Globus pallidus (tissue), 1 donor: ENCODE measurements at places on chromosomes 3 and 15.

DNA sequence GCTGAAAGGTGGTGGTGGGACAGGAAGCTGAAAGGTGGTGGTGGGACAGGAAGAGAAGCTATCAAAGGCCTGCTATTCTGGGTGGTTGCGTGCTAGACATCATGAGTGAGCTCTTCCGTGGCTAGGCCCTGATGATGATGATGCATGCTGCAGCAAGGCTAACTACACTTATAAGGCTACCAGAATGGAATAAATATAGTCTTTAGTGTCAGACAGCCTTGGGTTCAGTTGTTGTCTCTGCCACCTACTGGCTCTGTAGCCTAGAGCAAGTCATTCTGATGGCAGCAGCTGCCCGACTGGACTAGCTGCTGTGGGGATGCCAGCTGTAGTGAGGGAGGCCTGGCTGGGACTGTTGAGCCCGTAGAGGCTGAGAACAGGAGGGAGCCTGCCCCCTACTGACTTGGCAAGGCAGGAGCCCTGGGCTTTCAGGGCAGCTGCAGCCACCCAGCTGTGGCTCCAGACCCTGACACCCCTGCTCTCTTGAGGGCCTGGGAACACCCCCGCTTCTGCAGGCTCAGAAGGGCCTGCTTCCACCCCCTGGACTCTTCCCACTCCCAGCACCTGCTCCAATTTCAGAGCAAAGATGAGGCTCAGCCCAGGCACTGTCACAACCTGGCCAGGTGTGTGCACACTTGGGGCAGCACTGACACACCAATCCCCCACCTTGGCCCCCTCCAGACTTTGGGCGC, 21.4 kb upstream of the ZBED2 start:
- no peak for DNase-seq

GRCh38 chr3:141372656-141373055, 4.4 kb downstream of the ZBTB38 start:
- DNase-seq: no peak

- DNase-seq: no peak
Measured at GRCh38 chr3:175383813-175384212, 524.7 kb downstream of the NAALADL2 start.

- no peak for DNase-seq
Measured at GRCh38 chr3:99892332-99892731, 74.7 kb downstream of the CMSS1 start.

DNA sequence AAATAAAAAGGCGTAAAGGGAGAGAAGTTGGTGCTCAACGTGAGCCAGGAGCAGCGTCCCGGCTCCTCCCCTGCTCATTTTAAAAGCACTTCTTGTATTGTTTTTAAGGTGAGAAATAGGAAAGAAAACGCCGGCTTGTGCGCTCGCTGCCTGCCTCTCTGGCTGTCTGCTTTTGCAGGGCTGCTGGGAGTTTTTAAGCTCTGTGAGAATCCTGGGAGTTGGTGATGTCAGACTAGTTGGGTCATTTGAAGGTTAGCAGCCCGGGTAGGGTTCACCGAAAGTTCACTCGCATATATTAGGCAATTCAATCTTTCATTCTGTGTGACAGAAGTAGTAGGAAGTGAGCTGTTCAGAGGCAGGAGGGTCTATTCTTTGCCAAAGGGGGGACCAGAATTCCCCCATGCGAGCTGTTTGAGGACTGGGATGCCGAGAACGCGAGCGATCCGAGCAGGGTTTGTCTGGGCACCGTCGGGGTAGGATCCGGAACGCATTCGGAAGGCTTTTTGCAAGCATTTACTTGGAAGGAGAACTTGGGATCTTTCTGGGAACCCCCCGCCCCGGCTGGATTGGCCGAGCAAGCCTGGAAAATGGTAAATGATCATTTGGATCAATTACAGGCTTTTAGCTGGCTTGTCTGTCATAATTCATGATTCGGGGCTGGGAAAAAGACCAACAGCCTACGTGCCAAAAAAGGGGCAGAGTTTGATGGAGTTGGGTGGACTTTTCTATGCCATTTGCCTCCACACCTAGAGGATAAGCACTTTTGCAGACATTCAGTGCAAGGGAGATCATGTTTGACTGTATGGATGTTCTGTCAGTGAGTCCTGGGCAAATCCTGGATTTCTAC, at the start of gene RARB:
Gene RARB (plus strand): TSS at position 322 of the 847 bp plus-strand sequence. CDS start 469 bp downstream, at position 791.
- DNase-seq: peak; percentile 55

GRCh38 chr15:92409006-92409405, 15.3 kb downstream of the ST8SIA2 start:
- DNase-seq: no peak

- DNase-seq: no peak
Measured at GRCh38 chr15:57923306-57923705, 142.2 kb downstream of the ALDH1A2 start.

DNA sequence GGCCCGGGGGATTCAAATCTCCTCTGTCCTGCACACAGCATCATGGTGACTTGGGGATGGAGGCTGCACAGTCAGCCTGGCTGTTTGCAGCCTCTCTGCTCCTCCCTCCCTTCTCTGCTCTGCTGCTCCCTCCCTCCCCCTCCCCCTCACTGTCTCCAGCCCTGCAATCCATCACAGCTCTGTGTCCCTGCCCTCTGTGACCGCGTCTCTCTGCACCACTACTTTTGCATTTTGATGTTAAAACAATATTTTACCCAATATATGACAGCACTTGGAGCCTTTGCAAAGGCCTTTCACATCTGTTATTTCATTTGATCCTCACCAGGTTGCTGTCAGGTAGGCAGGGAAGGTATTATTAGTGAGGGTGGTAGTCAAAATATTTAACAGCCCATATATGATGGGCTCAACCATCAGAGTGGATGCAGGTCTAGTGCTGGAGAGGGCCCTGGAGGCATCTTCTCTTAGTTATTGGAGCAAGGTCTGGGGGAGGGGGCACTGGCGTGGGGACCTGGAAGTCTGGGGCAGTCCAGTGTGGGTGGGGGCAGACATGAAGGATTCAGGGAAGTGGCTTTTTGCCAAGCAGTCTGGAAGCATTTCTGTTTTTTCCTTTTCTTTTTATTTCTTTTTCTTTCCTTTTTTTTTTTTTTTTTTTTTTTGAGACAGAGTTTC, 16.3 kb upstream of the VPS8 start:
- no peak for DNase-seq

DNA sequence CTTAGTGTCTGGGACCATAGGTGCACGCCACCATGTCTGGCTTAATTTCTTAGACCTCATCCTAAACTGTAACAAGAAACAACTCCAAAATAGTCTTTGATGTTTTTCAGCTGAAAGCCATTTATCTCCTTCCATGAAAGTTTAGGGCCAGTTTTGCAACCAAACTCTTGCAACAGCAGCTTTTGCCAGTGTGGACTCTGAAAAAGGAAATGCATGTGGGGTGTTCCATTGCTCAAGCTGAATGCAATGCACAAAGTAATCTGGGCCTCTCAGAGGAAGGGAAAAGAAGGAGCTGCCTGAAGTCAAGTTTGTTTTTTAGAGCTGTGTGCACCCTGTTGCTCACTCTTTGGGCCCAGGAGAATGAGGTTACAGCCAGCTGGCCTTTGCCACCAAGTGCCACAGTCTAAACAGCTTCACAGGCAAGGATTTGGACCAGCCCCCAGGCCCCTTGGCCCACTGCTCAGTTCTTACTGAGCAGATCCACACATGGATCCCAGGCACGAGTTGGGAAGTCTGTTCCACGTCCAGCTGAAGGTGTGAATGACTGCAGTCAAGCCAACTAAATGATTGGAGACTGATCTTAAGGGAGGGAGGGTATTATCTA, 212.3 kb upstream of the LRRFIP2 start:
- no peak for DNase-seq

DNA sequence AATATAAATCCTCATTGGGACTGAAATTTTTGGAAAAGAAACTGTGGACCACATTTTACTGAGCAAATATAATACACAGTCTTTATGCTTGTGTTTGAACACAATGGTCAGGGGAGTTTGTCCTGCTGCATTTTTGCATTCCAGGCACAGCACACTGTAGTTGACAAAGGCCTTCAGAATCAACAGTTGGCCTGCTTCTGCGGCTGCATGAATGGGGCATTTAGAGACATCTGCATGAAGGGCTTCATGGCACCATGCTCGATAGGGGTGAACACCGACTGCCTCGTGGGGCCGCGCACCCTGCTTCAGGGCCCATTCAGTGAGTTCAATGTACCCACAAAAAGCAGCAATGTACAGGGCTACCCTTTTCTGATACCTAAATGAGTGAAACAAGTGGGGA, 15.4 kb upstream of the COMMD2 start:
- peak; percentile 97 for DNase-seq

DNA sequence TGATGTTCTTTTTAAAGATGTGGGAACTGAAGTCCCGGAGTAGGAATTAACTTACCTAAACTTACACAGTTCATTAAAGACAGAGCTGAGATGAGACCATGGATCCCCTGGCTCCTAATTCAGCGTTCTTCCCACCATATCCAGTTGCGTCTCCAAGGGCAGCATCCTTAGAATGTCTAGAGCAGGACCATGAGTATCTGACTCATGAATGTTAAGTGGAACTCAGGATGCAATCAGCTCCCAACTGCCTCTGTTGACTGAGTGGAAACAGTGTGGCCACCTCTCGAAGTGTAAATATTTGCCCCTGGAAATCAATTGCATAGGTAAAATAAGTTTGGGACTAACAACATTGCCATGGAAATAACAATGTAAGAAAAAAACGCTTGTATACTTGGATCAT, 2.5 kb downstream of the SNTN start:
- no peak for DNase-seq

GRCh38 chr3:72185549-72186399, 400.8 kb upstream of the PROK2 start:
- DNase-seq: no peak

- DNase-seq: no peak
Measured at GRCh38 chr15:91348752-91349500, 248.9 kb downstream of the SV2B start.

GRCh38 chr3:187941135-187941847, 196.0 kb upstream of the BCL6 start:
- no peak for DNase-seq

DNA sequence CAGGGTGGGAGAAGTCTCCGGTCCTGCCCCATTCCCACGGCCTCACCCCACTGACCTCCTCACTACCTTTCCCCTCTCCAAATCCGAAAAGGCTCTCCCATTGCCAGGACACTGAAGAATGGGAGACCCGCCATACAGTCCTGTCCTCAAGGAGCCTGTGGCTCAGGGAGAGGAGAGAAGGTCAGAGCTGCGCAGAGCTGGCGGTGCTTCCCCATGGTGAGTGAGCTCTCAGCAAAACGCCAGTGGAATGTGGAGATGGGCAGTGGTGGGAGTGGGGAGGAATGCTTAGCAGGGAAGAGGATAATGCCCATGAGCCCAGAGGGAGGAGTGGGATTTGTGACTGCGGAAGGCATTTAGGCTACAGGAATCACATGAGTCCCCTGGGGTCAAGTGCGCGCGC, 20.1 kb downstream of the FAM43A start:
- DNase-seq: no peak

DNA sequence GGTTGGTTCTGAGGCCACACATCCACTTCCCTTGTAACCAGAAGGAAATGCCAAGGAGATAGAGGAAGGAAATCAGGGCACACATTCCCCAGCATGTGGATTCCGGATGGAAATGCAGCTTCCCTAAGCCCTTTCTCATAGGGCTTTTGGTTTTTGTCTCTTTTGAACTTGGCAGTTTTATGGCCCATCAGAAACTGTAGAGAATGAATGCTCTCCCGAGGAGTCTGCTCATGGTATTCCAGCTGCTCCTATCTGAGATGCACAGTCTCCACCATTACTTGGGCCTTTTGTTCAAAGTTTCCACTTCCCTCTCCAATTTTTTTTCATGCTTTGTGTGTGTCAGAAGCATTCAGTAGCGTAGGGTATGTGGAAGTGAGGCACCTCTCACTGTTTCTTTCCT, 21.2 kb downstream of the XYLB start:
- DNase-seq: no peak

DNA sequence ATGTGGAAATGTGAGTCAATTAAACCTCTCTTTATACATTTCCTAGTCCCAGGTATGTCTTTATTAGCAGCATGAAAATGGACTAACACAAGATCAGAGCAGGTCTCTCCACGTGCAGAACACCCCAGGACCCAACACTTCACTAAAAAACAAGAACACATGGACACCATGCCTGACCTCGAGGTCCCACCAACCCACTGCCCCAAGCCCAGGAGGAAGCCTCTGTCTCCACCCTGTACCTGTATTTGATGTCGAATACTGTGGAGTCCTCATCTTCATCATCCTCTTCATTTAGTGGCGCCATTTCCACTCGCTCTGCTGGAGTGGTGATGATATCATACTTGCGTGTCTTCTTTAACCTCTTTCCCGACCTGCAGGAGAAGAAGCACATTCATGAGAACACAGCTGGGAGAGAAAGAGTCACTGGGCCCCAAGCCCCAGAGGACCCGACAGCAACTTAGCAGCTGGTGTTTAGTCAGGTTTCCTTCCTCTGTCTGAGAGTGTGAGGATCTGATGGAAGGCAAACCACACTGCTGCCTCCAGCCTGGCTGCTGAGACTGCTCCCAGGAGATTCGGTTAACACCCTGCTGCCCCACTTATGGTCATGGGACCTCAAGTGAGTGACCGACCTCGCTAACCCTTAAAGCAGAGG, 25.5 kb downstream of the FAM174B start:
- no peak for DNase-seq

DNA sequence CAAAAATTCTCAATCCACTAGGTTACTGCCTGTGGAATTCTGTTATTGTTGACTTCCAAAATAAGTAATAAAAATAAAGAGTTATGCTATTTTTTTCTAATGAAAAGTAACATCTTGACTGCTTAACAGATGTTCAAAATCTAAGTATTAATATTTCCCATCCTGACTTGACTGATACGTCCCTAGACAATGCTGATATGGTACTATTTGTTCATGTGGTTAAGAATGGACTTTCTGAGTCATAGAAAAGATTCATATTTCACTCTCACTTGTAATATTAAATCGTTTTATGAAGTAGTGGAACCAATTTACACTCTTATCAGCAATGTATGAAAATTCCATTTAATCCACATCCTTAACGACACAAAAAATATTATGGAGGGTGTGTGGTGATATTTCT, 104.8 kb upstream of the PLSCR5 start:
- no peak for DNase-seq

DNA sequence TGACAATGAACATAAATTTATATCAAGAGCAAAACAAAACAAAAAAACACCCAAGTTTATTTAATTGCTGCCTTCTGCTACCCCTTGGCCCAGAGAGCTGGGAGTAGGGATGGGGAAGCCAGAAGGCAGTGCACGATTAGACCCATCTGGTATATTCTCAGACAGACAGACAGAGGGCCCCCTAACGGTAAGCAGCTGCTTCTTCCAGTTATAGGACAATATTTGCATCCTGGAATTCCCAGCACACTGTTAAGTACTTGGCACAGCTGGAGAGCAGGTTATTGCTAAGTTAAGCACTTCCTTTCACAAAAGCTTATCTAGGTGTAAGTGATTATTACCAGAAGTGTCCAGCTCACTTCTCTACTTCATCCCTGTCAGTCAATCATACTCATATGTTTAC, 39.3 kb downstream of the C2CD4B start:
- no peak for DNase-seq

- no peak for DNase-seq
Measured at GRCh38 chr3:124923833-124924232, 10.7 kb downstream of the MUC13 start.

- DNase-seq: peak; percentile 84
Measured at GRCh38 chr15:77808075-77808474, 175.4 kb upstream of the LINGO1 start.
